ENCODE measurements at places on chromosomes 12 and 14.

DNA sequence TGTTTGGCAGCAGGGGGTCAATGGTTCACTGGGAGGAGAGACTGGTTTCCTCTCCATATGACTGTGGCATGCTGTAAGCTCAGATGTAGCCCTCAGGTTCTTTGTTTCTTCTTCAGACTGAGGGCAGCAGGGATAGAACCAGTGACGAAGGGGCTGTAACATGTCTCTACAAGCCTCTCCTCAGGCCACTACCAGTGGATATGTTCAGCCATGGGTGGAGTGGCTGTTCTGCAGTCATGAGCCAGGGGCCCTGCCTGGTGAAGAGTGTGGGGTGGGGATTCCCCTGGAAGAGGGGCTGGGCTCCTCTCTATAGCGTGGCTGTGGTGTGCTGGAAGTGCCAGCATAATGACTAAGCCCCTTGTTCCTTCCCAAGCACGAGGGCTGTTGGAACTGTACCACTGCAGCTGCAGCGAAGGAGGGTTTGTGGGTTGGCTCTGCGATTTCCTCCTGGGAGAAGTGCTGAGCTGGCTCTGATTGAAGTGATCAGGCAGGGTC, 55.8 kb downstream of the CMAS start:
- peak; percentile 56 for DNase-seq

GRCh38 chr12:57622293-57623245, 10.4 kb downstream of the B4GALNT1 start:
- no peak for DNase-seq

DNA sequence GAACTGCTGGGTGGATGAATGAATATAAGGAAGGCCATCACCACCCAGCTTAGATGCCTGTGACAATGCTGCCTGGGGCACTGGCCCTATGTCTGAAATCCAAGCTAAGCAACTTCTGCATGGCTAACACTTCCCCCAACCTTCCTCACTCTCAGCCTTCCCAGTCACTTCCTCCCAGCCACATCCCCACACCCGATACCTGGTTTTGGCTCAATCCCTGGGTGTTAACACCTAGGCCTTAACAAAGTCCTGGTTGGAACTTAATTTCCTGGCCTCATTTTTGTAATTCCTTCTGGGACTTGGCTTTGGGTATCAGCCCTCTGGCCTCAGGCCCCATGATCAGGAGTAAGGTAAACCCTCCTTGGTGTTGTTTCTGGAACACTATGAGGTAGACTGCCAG, 110.0 kb downstream of the EFCAB11 start:
- DNase-seq: no peak

DNA sequence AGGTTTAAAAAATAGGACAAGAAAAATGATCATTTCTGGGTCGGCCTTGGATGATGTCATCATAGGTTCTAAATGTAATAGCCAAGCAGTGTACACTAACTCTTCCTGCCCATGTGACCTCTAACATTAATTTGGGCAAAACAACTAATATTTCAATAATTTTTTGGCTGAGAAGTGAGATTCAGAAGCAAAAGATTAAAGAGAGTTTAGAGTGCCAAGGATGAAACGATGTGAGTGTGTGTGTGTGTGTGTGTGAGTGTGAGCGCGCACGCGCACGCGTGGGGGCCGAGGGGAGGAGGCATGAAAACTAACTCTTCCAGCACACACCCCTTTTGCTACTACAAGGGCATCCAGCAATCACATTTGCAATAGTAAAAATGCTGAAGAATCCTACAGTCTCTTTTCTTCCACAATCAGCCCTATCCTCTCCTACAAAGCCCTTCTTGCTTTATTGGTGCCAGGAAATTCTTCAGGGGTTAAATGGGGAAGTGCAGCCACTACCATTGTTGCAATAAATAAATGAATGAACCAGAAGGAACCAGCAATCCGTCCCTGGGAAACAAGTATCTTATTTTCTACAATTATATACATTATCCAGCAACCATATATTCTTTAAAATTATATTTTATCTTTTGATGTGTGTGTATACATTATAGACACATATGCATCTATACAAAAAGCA, 52.9 kb downstream of the PEBP1 start:
- peak; percentile 82 for DNase-seq

DNA sequence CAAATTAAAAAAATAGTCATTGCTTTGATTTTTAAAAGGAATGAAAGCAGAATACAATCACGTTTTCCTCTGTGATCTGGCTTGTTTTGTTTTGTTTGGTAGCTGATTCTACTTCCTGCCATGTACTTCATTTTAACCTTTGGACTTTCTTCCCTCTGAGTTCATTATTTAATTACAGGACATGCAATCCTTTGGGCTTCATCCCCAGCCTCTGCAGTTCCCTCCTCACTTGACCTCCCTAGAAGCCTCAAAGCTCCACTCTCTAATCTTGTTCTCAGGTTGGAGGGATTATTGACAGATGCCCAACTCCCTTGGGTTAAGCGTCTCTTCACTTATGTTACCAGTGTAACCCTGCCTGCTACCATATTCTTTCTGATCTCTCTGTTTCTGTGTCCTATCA, 967.9 kb upstream of the SEL1L start:
- DNase-seq: no peak

GRCh38 chr12:101877806-101878242, 444 bp downstream of the DRAM1 start:
- no peak for DNase-seq

GRCh38 chr12:70779250-70779649, 141.3 kb downstream of the PTPRR start:
- no peak for DNase-seq

DNA sequence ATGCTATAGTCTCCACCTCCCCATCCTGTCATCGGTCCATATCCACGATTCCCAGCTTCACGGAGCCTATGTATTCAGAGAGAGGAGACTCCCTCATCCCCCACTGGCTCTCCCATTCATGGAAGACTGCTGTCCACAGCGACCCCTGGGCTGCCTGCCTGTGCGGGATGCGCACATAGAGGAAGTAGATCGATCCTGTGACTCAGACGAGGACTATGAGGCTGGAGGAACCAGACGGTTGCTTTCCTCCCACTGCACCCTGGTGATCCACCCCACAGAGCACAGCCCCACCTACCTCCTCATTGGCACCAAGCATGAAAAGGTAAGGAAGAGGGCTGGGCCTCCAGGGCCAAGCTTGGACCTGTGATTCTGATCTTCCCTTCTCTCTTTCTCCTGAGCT, 24.4 kb downstream of the PIGH start:
- no peak for DNase-seq

GRCh38 chr12:11888029-11888428, 182.7 kb upstream of the BCL2L14 start:
- DNase-seq: no peak

DNA sequence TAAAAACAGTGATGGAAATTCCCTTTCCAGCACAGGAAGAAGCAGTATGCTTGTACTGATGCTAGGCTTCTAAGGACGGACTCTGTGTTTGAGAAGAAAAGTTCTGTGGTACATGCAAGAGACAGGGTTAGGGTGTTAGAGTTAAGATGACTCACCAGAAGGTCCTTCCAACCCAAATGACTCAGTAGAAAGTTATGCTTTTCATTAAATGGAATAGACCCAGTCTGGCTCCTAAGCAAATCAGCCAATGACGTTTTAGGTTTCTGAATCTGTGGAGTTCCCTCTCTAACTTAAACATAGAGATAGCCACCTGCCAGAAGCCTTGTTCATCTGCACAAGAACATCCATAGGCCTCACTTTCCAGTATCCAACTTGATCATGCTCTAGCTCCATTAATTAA, 5.7 kb downstream of the PTHLH start:
- no peak for DNase-seq

DNA sequence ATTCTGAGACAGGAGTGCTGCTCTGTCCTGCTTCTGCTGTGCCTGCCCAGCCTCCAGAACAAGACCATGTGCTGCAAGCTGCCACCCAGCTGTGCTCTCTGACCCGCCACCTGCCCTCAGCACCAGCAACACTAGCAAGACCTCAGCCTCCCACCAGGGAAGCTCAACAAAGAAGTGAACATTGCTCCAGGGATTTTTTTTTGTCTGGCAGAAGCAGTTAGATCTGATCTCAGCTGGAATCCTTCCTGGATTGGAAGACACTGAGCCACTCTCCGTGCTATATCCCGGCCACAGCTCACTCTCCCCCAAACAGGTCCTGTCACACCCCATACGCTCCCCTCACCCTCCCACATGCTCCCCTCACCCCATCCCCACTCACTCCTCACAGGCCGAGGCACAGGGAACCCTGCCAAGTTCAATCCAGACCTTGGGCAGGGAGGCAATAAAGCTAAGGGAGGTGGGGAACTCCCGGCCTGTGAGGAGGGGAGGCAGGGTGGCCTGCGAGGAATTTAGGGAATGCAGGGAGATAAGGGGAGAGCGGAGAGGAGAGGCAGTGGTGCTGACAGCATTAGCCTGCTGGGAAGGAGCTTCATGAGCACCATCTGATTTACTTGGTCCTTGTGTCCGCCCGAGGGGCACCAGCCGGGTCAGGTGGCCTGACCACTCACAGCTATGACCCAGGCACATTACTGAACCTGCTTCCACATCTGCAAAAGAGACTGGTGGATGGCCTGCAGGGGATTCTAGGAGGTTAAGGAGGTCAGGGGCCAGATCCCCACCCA, 29.7 kb downstream of the CCDC85C start:
- DNase-seq: peak; percentile 44

DNA sequence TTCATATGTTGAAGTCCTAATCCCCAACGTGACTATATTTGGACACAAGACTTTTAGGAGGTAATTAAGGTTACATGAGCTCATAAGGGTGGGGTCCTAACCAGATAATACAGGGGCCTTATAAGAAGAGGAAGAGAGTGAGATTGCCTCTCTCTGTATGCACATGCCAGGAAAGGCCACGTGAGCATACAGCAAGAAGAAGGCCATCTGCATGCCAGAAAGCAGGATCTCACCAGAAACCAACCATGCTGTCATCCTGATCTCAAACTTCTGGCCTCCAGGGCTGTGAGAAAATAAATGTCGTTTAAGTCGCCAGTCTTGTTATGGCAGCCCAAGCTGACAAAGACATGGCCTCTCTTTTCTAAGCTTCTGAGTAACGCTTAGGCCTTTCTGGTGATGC, 69.0 kb upstream of the GPHB5 start:
- DNase-seq: no peak
